GM23248 (cell line): ENCODE measurements at places on chromosomes 3 and 15. TPM values are rescaled to one million over a fixed set of nuclear protein-coding genes. Genes with fewer than 3 reads are reported as not detected.
A peak's percentile ranks its signal among the peaks of the same experiment; 100 is the strongest.

LSAMP gene
- total RNA-seq, result 4.0 and 4.5 TPM in 2 replicates

GRCh38 chr15:92846741-92847140, 53.4 kb upstream of the CHD2 start:
- peak; percentile 46 for DNase-seq
- H3K4me3 ChIP-seq, result no peak overlapping the region
- H3K27ac ChIP-seq, result no peak overlapping the region
- no peaks in the 10 kb centered on the region for H3K27me3 ChIP-seq
- H3K4me1 ChIP-seq, result peaks cover 19% of the 10 kb centered on the region

FETUB gene
- not detected in 2 replicates for total RNA-seq

DNA sequence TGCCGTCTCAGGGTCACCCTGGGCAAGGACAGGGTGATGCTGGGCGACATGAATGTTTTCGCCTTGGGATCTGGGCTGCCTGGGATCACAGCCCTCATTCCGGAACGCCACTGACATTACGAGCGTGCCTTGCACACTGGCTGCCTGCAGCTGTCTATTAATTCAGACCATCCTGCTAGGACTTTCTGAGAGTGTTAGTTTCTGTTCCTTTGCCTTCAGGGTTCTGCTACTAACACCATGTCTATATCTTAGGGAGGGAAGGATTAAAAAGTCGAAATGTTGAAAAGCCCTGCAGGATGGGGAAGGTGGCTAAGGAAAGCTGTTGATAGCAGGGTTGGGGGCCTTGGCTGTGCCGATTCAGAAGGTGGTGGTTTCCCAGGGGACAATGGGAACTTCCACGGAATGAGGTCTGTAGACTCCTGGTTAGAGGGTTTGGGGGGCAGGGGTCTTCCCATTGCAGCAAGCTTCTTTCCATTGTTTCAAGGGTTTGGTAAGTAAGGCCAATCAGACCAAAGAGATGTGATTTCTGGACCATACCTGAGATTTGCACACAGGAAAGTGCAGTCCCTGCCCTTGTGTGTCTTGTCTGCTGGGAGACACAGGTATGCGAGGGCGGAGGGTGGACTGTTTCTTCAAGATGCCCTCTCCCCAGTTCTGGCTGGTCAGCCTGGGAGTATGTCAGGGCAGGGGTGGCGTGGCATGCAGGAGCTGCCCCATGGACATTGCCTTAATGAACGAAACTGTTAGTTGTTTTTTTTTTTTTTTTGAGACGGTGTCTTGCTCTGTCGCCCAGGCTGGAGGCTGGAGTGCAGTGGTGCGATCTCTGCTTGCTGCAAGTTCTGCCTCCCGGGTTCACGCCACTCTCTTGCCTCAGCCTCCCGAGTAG, 50.9 kb downstream of the RGMA start:
- no peak overlapping the region for H3K27ac ChIP-seq
- no peaks in the 10 kb centered on the region for H3K27me3 ChIP-seq
- no peaks in the 10 kb centered on the region for H3K36me3 ChIP-seq
- no peak for DNase-seq
- H3K4me3 ChIP-seq, result no peak overlapping the region

- H3K27ac ChIP-seq, result no peak overlapping the region
- H3K27me3 ChIP-seq, result no peaks in the 10 kb centered on the region
- no peak overlapping the region for H3K4me3 ChIP-seq
Measured at GRCh38 chr15:100718075-100718980, 115.9 kb downstream of the ASB7 start.

- DNase-seq, result no peak
- no peak overlapping the region for H3K4me3 ChIP-seq
- no peaks in the 10 kb centered on the region for H3K36me3 ChIP-seq
- no peaks in the 10 kb centered on the region for H3K4me1 ChIP-seq
Measured at GRCh38 chr15:49964061-49964460, 155.0 kb downstream of the ATP8B4 start.
